ENCODE measurements at places on chromosomes 3 and 15.
A peak's percentile ranks its signal among the peaks of the same experiment; 100 is the strongest.

- DNase-seq: no peak
Measured at GRCh38 chr3:37141676-37142075, 32.7 kb downstream of the LRRFIP2 start.

- DNase-seq: no peak
Measured at GRCh38 chr3:24890012-24890411, 395.4 kb upstream of the THRB start.

DNA sequence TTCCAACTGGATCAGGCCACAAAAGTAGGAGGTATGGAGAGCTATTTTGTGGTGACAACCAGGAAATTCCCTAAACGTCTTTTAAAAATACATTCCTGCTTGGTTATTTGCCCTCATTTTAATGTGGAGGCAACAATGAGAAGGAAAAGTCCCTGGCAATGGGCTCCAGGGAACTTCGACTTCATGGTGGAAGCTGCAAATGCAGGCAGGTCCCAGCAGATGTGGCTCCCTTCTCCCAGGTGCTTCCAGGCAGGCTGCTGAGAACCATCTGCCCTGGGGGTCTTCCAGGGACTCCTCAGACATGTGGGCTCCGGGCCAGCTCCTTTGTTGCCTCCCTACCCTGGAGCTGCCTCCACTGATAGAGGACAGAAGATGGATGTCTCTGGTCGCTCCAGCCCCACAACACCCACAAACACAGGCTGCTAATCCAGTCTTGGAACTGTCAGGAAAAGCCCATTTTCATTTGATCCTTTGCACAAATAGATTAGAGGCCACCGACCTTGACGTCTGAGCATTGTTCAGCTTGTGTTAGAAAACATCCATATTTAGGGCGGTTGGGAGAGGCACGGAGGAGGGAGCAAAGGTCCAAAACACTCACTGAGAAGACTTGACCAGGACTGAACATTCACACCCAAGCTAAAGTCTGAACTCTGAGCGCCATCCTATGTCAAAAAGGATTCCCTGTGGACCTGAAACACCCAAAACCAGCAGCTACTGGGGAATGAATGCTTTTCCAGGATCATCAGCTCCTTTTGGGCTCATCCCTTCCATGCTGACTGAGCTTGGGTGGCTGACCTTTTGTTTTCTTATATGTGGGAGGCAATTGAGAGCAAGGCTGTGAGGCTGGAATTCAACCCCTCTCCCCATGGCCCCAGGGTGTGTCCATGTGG is 30.2 kb upstream of the SLCO2A1 start:
- DNase-seq: no peak

DNA sequence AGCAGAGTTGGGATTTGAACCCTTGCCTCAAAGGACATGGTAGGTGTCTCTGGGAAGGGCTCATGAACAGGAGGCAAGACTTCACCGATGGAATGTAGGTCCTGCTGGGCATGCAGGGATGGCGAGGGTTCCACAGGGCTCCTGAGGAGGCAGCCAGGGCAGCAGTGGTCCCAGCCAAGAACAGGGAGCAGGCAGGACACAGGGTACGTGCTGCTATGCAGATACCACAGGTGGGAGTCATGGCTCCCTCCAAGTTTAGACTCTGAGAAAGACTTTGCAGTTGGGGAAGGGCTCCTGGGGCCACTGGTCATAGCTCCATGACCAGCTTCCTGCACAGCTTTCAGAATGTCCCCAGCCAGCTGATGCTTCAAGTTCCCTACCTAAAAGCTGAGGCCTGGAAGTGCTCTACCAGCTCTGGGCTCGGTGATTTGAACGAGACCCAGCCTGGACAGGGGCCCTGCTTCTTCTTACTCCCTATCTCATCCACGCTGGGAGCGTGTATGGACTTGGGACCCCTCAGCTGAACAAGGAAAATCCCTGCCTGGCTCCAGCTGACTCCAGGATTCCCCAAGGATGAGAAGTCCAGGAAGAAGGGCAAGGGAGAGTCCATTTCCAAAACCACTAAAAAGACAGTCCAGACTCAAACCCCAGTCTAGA is 747 bp downstream of the MYL3 start:
- DNase-seq: no peak

GRCh38 chr15:71551566-71551965 is 258.8 kb upstream of the NR2E3 start:
- DNase-seq: no peak

- DNase-seq: no peak
Measured at GRCh38 chr3:50226888-50227389, 9.1 kb upstream of the GNAI2 start.

DNA sequence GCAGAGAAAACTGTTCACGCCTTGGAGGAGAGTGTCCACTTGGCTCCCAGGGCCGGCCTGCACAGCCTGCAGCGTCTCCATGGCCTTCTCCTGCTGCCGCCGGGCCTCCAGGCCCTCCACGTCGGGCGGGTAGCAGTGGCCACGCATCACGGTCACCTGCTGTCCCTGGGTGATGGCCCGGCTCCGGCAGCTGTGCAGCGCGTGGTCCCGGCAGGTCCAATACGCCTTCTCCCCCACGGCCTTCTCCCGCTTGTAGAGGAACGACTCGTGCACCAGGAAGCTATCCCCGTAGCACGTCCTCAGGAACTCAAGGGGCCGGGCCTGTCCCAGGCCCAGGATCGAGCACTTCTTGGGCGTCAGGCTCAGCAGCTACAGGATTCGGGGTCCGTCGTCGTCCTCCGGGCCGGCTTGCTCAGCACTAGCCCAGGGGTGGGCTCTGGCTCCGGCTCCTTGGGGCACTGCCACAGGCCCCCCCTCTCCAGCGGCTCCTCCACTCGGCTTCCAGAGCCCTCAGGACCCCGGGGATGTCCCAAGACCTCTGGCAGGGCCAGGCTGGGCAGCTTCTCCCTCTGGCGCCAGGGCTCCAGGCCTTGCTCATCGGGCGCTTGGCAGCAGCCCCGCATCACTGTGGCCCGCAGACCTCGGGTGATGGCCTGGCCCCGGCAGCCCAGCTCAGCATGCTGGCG is 83.6 kb upstream of the FXR1 start:
- no peak for DNase-seq

DNA sequence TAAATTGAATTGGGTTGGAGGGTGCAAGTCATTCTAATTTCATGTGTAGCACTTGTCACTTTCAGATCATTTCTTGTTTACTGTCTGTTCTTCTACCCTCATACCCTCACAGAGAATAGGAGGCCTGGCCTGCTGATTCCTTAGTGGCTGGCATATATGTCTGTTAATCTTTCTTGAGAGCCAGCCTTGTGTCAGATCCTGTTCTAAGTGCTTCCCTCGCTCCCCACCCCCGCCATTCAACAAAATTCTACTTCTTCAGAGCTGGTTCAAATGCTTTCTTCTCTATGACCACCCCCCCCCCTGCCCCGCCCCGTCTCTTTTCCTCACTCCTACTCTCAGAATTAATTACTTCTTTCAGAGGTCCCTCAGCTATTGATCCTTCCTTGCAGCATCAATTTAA is 1.5 kb upstream of the U2SURP start:
- DNase-seq: no peak

GRCh38 chr15:74433592-74434262 is at the start of gene SEMA7A:
Gene SEMA7A (minus strand): TSS chr15:74433958. CDS start chr15:74433918, 40 bp downstream.
- peak; percentile 44 for DNase-seq

DNA sequence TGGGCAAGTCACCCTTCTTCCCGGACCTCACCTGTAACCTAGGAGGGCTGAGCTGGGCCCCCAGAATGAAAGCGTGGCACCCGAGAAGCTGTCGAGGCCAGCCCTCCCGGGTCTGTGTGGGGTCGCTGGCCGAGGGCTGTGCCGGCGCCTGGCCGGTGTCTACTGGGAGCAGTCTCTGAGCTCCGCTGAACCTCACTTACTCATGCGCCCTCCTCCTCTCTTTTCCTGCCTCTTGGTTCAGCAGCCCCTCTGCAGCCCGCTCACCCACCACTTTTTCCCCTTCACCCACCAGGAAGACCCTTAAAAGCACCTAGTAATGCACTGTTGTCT is 419 bp downstream of the HYKK start:
- DNase-seq: no peak

GRCh38 chr15:44194323-44195150 is 534 bp downstream of the FRMD5 start:
- no peak for DNase-seq

DNA sequence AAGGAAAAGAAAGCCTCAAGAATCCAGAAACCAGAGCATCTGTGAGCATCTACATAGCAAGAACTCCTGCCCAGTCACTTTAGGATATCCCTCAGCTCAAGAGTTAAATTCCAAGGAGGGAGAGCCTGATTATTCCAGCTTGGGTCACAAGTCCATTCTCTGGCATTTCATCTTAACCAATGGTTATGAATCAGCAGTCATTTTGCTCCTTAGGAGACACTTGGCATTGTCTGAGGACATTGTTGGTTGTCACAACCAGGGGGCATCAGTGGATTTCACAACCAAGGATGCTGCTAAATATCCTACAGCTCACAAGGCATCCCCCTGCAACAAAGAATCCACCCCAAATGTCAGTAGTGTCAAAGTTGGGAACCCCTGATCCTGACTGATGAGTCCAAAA is 51.0 kb upstream of the LMCD1 start:
- no peak for DNase-seq

- DNase-seq: no peak
Measured at GRCh38 chr3:183149915-183150750, 12.4 kb downstream of the LAMP3 start.

DNA sequence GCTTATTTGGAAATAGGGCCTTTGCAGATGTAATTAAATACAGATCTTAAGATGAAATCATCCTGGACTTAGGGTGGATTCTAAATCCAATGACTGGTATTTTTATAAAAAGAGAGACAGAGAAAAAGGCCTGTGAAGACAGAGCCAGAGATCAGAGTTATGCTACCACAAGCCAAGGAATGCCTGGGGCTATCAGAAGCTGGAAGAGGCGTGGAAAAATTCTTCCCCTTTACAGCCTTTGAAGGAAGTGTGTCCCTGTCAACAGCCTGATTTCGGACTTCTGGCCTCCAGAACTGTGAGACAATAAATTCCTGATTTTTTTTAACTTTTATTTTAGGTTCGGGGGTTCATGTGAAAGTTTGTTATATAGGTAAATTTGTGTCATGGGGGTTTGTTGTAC is 154.1 kb upstream of the CADPS start:
- no peak for DNase-seq

GRCh38 chr3:63933459-63933858 is 21.3 kb upstream of the SCAANT1 start:
- no peak for DNase-seq

- DNase-seq: no peak
Measured at GRCh38 chr3:177197727-177198460, 612 bp upstream of the TBL1XR1 start.

GRCh38 chr3:9688961-9689360 is 14.7 kb upstream of the CPNE9 start:
- DNase-seq: no peak

DNA sequence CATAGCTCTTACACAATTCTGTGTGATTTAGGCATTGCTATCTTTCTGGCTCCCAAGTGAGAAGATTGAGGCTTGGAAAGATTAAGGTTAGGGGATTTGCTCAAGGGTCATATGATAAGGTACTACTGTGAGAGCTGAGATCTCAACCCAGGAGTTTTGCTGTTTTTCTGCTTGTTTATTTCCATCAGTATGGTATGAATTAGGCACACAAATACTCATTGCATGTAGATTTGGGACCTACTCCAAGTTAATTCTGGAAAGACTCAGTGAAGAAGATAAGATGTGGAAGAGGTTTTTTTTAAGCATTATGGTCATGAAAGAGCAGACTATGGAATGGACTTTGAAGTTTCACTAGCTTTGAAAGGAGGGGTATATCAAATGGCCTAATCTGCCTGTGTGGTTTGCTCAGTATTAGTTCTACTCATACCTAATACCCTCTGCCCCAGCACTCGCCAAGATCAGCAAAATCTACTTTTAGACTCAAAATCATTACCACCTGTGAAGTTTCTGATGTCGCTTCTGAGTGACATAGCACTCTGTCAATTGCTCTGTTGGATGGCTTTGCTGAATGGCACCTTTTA is 12.5 kb downstream of the MBNL1 start:
- DNase-seq: no peak

GRCh38 chr3:65503776-65504175 is 534.9 kb downstream of the MAGI1 start:
- DNase-seq: no peak

DNA sequence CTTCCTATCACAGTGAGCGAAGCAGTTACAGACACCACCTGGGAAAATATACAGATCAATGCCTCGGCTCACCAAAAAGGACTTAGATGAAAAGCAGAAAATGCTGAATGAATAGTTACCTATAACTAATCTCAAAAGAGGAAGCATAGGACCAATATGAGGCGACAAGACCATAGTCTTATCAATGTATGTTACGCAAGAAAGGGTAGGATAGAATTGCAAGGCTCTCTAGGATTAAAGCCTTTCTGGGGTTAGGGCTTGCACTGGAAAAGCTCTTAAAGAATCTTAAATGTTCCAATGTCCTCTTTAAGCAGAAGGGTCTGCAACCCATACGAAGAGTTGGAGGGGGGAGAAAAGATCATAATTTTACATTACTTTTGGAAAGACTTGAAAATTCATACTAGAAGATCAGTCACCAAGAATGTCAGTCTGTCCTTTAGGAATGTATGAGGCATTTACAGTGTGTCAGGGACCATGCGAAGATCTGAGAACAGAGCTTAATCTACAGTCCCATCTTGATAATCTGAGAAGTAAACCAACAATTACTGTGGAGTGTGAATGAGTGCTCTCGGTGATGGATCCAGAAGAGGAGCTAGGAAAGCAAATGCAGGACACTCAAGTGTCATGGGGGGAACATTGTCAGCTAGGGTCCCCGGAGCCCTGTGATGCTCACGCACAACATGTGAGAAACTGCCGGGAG is 185.9 kb downstream of the GREM1 start:
- no peak for DNase-seq

DNA sequence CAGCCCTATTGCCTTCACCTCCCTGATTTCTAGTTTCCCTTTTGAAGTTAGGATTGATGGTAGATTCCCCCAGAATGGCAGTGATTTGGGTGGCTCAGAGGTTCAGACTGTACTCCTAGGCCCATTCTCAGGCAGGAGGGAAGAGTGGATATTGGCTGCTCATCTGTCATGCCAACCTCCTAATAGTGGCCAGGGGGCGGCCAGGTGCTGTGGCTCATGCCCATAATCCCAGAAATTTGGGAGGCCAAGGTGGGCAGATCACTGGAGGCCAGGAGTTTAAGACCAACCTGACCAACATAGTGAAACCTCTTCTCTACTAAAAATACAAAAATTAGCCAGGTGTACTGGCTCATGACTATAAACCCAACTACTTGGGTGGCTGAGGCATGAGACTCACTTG is 11.3 kb downstream of the RRP9 start:
- no peak for DNase-seq

GRCh38 chr15:101162701-101163483 is 89.0 kb downstream of the CHSY1 start:
- DNase-seq: no peak

GRCh38 chr15:73637527-73637926 is 4.3 kb upstream of the NPTN start:
- DNase-seq: no peak
